ENCODE measurements at places on chromosomes 7 and 10.

DNA sequence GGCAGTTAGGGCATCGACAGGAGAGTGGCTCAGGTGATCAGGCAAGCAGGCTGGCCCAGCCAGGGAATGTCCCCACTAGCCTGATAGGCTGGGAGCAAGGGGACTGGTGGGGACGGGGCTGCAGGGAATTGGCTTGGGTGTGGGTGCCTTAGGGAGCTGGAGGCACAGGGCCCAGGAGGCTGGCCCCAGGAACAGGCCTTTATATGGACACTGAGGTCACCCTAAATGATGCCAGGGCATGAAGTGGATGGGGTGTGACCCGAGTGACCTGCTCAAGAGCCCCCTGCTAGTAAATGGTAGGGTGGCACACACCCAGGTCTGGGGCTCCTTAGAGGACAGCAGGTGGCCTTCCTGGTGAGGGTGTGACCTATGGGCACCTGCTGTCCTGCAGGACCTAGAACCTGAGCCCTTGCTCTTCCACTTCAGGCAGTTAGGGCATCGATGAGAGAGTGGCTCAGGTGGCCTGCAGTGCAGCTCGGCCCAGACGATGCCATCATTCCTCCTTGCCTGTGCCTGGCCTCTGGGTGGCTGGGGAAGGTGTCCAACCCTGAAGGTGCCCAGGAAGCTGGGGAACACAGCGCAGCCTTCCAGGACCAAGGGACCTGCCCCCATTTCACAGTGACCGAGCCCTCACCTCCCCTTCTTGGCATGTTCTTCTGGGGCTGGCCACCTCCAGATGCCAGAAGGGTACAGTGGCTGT is 51.7 kb upstream of the LEP start:
- no peak for DNase-seq

- no peak for DNase-seq
Observed at GRCh38 chr7:119452401-119452800, 820.6 kb upstream of the KCND2 start.

DNA sequence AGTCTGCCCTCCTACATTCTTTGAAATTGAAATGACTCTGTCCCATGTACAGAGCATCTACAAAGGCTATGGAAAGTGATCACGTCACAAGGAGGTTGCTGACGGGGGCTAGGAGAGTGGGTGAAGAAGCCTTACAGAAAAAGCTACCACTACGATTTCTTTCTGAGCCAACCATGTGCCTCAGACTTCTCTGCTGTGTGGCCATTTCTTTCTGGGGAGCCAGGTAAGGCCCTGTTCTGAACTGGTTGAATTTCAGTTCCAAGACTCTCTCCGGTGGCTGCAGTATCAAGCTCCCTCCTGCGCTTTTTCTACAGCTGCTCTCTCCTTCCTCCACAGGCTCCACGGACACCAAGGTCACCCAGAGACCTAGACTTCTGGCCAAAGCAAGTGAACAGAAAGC is 112.5 kb upstream of the PRSS1 start:
- no peak for DNase-seq

DNA sequence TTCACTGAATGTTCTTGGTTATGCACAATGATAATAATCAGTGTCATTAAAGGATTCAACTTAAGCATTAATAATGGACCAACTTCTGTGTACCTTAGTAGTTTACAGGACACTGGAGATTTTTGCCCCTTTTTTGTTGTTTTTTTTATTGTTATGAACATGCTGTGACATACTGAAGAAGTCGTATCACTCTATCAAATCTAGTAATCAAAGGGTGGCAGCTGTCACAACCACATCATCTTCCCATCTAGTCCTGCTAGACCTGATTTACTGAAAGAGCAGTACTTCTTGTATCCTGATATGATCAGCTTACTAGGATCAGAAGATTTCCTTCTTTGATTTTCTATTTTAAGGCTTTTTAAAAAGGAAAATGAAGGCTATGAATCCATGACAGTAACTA is 504.6 kb upstream of the CELF2 start:
- no peak for DNase-seq

DNA sequence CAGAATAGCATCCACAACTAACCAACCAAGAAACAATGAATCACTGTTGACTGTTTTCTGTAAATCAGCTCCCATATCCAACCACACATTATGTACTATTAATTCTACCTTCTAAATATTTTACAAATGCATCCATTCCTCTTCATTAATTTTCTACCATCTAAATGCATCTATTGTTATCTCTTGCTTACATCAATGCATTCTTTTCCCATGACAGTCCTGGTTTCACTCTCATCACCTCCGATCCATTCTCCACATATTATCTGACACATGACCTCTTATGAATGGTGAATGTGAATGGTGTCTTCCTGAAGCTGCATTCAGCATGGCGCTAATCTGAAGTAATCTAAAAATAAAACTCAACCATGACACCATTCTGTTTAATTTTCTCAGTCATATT is 153.8 kb upstream of the CALCR start:
- DNase-seq: no peak

GRCh38 chr10:62992145-62992721 is 140.9 kb upstream of the NRBF2 start:
- DNase-seq: no peak

- no peak for DNase-seq
Observed at GRCh38 chr7:68423356-68423755, 1174.9 kb upstream of the AUTS2 start.

- DNase-seq: peak; percentile 39
Observed at GRCh38 chr10:132397671-132398565, 918 bp downstream of the PWWP2B start.

DNA sequence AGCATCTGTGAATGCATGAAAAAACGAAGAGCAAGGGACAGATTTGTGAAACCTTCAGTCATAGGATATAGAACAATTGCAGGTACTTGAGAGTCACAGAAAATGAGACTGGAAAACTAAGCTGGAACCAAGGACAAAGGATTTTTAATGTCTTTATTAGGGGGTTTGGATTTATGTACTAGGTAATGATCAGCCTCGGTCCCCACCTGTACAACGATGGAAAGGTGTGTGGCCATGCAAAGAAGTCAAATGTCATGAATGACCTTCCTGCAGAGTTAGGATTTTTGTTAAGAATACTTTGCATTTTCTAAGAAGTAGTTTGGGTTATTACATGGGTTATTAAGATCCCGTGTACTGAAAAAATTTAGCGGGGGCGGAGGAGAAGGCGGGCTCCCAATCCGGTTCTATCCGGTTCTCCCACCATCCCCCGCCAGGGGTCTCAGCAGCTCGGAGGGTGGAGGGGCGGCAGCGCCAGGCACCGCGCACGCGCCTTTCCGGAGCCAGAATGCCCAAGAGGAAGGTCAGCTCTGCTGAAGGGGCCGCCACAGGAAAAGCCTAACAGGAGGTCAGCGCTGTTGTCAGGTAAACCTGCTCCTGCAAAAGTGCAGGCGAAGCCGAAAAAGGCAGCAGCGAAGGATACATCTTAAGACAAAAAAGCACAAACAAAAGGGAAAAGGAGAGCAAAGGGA is 327.5 kb upstream of the PLXDC2 start:
- no peak for DNase-seq

DNA sequence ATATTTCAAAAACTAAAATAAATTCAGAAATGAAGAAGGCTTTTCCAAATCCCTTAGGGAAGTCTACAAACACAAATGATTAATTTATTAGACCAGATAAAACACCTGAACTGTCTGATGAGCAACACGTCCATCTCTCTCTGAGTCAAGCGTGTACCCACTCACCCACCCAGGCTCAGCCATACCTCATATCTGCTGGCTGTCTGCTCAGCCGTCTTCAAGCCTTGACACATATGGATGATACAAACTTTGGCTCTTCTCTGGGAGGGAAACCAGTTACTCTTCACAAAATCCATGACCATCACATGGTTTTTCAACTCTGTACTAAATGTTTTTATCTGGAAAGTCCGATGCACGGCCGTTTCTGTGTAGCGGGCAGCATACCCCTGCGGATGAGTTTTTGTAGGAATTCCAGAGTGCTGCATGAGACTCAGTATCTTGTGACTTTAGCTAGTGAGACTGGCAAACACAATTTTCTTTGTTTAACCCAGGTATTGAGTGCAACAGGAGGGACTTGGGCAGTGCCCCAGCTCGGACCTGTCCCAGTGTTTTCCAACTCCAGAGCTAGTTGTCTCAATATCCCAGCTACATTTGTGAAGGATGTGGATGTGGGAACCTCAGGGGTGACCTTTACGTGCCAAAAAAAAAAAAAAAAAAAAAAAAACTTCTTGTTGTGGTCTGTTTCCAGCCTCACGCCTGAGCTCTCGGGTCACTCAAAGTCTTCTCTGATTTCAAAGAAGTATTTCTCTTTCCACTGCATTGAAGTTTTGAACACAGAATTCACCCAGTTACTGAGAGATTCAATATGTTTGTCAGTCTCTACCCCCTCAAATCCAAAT is at the start of gene C10orf90:
Gene C10orf90, minus strand, starts transcription at position 638 of the 839 bp plus-strand sequence. Its CDS starts 213 bp downstream, at position 425.
- no peak for DNase-seq

GRCh38 chr7:46003896-46004875 is 83.1 kb upstream of the IGFBP3 start:
- no peak for DNase-seq

GRCh38 chr7:127751490-127752448 is 99.8 kb downstream of the SND1 start:
- no peak for DNase-seq

- DNase-seq: no peak
Observed at GRCh38 chr10:103824281-103824680, 31.1 kb downstream of the SH3PXD2A start.

DNA sequence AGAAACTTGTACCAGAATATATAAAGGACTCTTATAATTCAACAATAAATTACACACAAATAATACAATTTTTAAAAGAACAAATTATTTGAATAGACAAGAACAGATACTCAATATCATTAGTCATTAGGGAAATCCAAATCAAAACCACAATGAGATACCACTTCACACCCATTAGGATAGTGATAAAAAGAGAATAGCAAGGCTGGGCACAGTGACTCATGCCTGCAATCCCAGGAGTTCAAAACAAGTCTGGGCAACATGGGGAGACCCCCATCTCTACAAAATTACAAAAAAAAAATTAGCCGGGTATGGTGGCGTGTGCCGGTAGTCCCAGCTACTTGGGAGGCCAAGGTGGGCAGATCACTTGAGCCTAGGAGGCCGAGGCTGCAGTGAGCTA is 52.2 kb upstream of the KCNIP2 start:
- DNase-seq: no peak

DNA sequence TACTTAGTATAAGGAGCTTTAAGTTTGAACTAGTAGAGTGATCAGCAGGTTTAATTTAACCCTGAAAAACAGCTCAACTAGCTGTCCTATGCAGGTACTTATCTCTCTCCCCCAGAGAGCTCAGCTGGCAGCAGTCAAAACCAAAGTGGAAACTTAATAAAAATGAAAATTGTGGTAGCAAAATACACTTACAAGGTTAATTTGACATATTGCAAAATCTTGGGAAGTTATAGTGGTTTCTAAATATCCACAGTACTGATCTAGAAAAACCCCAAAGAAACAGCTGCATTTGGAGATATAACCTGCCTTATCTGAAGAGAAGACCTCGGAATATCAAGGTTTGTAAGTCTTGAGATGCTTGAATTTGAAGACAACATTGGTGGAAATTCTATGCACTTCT is 269.2 kb downstream of the RNLS start:
- DNase-seq: no peak

GRCh38 chr7:98038731-98039130 is 48.7 kb upstream of the OCM2 start:
- no peak for DNase-seq

DNA sequence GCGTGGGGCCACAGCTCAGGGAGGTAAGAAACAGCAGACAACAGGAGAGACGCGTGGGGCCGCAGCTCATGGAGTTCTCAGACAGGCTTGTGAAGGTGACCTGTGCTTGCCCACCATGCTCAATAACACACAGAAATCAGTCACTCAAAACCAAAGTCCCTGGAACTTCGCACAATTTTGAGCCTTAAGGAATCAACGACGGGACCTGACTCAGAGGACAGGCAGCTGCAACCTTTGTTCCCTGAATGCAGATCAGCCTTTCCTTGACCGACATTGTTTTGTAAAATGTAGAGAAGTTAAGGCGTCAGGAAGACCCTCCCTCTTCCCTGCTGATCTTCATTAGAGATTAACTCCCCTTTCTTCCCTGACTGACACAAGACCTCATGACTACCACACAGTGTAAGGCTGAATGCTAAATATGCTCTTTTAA is 8.5 kb upstream of the KNDC1 start:
- DNase-seq: no peak

DNA sequence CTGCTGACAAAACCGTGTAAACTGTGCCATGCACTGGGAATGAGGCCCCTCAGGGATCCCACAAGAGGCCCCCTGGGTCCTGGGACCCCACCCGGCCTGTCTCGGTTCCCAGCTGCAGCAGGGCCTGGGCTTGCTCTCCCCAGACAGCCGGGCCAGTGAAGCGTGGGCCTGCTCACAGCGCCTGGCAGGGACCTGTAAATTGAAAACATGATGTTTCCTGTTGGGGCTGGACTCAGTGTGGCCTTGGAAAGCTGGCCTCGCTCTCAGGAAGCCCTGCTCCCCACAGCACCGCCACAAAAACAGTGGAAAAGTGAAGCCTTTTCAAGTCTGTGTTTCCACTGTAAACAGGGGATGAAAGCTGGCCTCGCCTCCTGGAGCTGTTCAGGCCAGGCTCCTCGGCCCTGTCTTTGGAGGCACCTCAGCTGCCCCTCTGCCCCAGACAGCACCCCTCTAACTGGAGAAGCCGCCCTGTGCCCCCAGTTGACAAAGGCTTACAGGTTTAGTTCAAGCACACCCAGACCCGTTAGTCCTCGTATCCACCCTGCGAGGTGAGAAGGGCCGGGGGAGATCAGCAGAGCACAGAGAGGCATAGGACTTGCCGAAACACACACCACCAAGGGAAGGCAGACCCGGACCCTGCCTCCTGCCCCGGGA is 108.3 kb downstream of the ZMIZ1 start:
- no peak for DNase-seq

- no peak for DNase-seq
Observed at GRCh38 chr10:13659887-13660550, 73.3 kb downstream of the PRPF18 start.

DNA sequence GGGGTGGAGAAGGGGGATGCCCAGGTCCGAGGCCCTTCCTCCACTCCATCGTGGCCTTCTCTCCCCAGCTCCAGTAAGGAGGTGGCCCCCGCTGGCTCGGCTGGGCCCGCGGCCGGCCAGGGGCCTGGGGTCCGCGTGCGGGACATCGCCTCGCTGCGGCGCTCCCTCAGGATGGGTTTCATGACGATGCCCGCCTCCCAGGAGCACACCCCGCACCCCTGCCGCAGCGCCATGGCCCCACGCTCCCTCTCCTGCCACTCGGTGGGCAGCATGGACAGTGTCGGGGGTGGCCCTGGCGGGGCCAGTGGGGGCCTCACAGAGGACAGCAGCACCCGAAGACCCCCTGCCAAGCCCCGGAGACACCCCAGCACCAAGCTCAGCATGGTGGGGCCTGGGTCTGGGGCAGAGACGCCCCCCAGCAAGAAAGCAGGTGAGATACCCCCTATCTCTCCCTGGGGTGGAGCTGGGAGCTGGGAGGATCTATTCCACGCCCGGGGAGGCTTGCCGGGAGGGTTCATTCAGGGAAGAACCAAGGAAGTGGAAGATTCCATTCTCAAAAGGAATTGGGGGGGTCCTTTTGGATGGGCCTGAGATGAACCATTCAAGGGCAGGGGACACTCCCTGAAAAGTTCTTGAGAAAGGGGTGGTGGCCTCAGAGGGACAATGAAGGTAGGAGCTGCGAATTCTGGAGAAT is 3.2 kb downstream of the NYAP1 start:
- DNase-seq: no peak

GRCh38 chr10:22308390-22308789 is 7.8 kb upstream of the COMMD3 start:
- peak; percentile 15 for DNase-seq

GRCh38 chr10:70430493-70431445 is 10.7 kb downstream of the NODAL start:
- DNase-seq: no peak

Data from amniotic stem cell (primary cell).